ENCODE measurements at places on chromosomes 7 and 10.

GRCh38 chr7:107538001-107538400, 25.7 kb downstream of the COG5 start:
- DNase-seq, result no peak

DNA sequence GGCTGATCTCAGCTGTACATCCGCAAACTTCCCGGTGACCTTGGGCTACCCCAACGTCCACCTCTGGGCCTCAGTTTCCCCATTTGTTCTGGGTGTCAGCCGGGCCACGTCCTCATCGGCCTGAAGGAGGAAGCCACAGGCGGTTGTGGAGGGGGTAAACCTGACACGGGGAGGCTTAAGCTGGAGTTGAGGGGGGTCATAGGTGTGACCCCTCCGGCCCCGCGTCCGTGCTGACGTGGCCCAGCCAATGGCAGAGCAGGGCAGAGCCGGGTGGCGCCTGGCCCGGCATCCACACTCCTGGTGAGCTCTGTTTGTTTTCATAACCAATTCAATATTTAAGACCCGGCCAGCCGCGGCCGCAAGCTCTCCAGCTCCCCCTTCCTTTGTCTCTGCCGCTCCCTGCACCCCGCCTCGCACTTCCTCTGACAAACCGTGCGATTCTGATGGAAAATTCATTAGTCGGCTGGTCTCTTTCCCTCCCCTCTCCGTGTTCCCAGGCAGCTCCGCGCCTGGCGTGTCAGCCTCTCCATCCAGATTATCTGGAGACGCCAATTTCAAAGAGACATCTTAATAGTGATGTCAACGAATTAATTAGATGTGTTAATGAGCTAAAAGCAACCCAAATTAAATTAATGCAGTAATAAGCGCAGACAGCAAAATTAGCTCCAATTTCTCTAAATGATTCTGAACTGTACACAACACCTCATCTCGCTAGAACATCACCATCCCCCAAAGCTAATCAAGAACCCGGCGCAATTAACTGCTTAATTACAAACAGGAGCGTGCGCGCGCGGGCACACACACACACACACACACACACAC, 55.4 kb downstream of the MICALL2 start:
- DNase-seq, result peak; percentile 35

DNA sequence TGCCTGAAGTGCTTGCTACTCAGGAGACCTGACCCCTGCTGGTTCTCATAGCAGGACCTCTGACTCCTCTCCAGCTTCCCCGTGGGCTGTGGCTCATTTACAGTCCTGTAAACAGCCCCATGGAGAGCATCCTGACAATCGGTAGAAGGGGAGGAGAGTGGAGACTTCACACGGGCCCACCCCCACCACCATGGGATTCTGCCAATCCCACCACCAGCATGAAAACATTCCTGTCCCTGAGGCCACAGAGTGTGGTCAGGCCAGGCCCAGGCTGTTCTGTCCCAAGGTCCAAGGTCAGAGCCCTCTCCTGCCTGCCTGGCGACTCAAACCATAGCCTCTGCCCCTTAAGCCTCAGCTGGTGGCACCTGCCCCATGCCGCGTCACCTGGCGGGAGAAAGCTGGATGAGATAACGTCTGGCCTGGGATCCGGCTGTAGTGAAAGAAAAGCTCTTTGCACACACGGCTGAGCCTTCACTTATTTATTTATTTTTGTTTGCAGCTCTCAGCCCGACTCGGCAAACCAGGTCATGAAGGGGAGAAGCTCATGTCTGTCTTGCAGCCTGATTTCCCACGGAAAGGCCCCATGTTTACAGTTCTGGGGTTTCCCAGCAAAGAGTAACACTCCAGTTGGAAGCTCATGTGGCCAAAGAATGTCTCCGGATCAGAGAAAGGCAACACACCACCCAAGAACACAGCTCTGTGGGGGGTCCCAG, 293.6 kb upstream of the ZMIZ1 start:
- DNase-seq, result peak; percentile 44

- no peak for DNase-seq
Measured at GRCh38 chr7:18096087-18096486, 68.4 kb upstream of the PRPS1L1 start.

- peak; percentile 6 for DNase-seq
Measured at GRCh38 chr10:98425511-98426352, 10.8 kb upstream of the PYROXD2 start.

- peak; percentile 25 for DNase-seq
Measured at GRCh38 chr7:42159130-42159529, 77.9 kb downstream of the GLI3 start.

DNA sequence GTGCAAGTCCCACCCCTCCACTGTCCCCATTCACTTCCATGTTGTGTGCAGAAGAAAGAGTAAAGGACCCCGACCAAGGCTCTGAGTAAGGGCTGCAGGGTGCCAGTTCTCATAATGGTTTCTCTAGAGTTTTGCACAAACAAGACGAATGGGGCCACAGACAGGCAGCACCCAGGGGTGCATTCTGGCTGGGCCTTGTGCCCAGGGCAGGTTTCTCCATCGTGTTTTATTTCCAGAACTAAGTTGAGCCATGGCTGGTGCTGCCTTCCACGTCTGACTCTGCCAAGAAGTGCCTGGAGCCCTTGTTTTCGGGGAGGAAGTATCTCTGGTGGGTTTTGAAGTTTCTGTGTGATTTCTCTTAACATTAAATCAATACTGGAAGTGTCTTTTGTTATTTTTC, 95.0 kb upstream of the SDK1 start:
- no peak for DNase-seq

GRCh38 chr10:12471135-12471534, 121.8 kb downstream of the CAMK1D start:
- DNase-seq, result no peak

DNA sequence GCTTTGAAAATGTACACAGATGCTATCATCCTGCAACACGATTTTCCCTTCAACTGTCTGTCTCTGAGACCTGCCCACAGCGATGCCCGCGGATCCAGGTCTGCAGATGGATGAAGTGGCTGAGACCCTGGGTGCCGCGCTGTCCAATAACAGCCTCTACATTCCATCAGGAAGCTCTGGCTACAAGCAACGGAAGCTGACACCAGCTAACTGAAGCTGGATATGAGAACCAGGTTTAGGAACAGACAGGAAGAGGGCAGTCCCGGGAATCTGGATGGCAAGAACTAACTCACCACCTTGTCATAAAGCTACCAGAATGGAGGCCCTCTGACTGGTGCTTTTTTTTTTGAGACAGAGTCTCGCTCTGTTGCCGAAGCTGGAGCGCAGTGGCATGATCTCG, 32.3 kb upstream of the CTBP2 start:
- DNase-seq, result no peak

GRCh38 chr10:125811251-125811650, 11.8 kb downstream of the UROS start:
- DNase-seq, result peak; percentile 46

DNA sequence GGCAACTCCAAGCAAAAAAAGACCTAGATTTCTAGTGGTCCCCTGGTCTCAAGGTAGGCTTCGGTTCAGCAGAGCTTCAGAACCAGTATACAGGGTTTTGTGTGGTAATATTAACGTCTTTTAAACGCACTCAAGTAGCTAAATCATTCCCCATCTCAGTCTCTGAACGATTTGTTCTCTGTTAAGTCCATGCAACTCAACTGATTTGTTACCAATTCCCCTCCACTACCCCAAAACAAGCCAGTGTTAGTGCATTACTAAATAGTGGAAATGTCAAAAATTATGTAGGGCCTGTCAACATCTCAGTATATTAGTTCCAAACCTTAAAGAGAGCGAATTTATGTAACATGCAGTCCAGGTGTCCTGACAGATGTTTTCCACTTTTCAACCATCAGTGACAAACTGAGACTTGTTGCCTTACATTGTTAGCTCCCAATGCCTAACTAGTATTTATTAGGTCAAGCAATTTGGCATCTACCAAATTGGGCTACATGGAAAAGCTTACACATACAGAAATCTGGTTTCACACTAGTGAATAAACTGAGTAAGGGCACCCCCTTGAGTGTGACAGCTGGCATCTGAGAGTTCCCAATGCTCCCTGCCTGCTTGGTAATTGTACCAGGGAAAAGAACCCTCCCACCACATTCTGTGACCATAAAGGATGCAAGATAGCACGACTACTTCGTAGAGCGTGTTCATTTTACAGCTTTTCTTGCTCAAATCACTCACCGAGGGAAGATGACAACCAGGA, 12.2 kb downstream of the HNRNPA2B1 start:
- DNase-seq, result no peak

GRCh38 chr7:139153832-139154231, 44.3 kb upstream of the ZC3HAV1 start:
- DNase-seq, result peak; percentile 54

DNA sequence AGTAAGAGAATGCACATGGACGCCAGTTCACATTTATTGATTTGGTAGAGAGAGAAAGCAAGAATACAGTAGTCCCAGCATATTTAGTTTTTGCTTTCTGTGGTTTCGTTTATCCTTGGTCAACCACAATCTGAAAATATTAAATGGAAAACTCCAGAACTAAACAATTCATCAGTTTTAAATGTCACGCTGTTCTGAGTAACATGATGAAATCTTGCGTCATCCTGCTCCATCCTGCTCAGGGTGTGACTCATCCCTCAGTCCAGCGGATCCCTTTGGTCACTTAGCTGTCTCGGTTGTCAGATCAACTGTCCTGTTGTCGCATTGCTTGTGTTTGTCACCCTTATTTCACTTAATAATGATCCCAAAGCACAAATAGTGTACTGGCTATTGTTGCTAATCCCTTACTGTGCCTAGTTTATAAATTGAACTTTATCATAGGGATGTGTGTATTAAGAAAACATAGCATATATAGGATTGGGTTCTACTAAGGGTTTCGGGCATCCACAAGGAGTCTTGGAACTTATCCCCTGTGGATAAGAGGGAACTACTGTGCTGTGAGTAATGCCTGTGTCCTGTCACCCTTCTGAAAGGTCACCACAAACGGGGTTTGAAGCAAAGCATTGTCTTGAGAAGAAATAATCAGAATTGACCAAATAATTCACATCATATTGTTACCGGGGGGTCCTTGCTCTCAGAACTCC, 73.6 kb downstream of the OTUD1 start:
- peak; percentile 39 for DNase-seq

DNA sequence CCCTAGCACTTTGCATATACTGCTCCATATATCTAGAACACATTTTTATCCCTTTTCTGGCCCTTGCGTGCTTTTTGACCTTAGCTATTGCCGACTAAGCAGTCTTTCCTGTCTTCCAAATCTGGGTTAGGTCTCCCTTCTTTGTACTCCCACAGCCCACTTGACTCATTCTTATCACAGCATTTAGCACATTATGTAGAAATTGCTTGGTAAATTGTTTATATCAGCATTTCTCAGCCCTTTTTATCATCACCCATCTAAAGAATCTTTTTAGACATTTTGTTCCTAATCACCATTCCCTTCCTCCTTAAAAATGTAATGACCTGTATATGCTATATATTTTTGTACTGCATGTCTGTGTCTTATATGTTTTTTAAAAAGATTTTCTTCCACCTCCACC, 101.7 kb downstream of the SDHAF3 start:
- DNase-seq, result no peak

GRCh38 chr7:88337572-88337971, 30.9 kb upstream of the STEAP4 start:
- DNase-seq, result peak; percentile 40

DNA sequence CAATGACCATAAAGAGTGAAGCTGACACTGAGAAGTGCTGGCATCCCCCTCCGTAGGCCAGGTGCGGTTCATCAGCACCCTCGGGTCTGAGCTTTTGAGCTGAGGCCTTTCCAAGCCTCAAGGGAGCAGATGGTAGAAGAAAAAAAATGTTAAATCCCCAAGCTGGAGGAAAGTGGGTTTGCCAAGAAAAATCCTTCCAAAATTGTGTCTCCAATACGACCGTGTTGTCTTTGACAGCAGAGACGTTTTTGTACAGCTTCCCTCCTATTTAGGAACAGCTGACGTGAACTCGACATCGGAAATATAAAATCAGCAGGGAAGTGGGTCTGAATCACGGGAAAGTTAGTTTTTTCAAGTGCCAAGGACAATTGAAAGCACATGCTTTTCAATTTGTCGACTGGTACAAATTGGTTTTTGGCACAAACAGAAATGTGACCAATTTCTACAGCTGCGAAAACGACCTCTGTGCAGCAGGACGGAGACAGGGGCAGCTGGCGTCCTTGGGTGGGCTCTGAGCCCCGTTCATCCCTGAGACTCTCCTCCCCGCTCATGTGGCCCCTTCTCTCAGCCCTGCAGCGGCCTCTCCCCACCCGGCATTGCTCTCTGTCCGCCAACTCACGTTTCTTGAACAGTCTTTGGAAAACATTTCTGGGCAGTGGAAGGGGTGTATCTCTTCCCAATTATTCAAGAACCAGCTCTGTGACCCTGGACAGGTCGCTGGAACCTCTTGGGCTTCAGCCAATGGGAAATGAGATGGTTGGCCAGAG, 89.9 kb downstream of the PAXIP1 start:
- no peak for DNase-seq

- no peak for DNase-seq
Measured at GRCh38 chr7:158315881-158316280, 271.7 kb downstream of the PTPRN2 start.

- DNase-seq, result no peak
Measured at GRCh38 chr10:98351831-98352402, 63.1 kb downstream of the PYROXD2 start.

- DNase-seq, result no peak
Measured at GRCh38 chr7:87263537-87263936, 44.0 kb upstream of the TMEM243 start.

DNA sequence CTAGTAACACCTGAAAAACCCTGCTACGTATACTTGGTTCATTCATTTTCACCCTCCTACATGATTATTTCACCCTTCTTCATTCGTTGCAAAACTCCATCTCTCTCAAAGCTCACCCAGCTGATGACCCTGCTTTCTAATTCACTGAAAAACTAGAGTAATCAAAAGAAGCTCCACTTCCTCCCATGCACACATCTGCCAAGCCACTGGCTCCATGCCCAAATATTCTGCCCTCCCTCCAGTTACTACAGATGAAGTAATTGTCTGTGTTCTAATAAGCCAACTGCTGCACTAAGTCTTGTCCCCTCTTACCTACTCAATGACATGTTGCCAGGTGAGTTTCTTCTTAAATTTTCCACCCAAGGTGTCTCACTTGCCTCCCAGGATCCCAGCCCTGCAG, 96.9 kb upstream of the CCDC71L start:
- peak; percentile 50 for DNase-seq

DNA sequence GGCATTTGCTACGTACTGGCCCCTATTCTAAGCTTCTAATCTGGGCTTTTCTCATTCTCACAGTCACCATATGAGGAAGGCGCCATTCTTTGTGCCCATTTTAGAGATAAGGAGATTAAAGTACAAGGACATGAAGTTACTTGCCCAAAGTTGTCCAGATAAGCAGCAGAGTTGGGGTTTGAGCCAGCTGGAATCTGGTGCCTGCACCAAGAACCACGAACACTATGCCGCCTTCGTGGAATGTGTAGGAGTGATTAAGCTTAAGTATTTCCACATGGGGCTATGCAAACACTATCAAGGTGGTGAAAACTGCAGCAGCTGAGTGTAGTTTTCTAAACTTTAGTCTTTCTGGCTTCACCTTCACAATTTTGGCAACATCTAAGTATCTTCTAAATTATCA, 342.7 kb upstream of the ETV1 start:
- peak; percentile 4 for DNase-seq

- DNase-seq, result peak; percentile 80
Measured at GRCh38 chr7:23298141-23298881, 828 bp upstream of the MALSU1 start.

All from fibroblast of skin of abdomen (primary cell).